ENCODE measurements at places on chromosomes 1 and 21.

GRCh38 chr1:47617381-47618221 is 179.8 kb downstream of the FOXD2 start:
- DNase-seq = no peak

DNA sequence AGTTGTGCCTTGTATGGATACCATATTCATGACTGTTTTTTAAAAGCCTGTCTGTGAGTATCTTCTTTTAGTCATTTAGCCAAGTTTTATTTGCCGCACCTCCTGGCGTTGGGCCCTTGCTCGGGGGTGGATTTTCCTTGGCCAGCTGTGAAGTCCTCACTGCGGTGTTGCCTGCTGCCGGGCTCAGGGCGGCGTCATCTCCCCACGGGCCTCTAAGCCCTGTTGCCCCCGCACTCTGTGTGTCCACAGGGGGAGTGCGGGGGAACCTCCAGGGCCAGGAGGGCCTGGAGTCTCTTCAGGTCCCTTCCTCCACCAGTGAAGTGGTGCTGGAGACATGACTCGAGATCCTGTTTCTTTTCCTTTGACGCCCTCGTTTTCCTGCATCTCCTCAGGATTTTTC is 65.8 kb upstream of the DIP2A start:
- no peak for DNase-seq

DNA sequence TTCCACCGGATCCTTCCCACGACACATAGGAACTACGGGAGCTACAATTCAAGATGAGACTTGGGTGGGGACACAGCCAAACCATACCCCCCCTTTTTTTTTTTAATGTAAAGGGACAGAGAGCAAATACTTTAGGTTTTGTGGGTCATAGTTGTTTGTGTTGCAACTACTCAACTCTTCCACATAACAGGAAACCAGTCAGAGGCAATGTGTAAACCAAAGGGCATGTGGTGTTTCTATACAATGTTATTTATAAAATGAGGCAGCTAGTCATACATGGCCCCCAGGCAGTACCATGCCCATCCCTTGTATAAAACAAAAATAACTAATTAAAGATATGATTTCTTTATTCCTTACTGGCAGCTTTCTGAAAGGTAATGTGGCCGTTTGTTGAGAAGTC is 845.4 kb upstream of the ADAMTS5 start:
- no peak for DNase-seq

DNA sequence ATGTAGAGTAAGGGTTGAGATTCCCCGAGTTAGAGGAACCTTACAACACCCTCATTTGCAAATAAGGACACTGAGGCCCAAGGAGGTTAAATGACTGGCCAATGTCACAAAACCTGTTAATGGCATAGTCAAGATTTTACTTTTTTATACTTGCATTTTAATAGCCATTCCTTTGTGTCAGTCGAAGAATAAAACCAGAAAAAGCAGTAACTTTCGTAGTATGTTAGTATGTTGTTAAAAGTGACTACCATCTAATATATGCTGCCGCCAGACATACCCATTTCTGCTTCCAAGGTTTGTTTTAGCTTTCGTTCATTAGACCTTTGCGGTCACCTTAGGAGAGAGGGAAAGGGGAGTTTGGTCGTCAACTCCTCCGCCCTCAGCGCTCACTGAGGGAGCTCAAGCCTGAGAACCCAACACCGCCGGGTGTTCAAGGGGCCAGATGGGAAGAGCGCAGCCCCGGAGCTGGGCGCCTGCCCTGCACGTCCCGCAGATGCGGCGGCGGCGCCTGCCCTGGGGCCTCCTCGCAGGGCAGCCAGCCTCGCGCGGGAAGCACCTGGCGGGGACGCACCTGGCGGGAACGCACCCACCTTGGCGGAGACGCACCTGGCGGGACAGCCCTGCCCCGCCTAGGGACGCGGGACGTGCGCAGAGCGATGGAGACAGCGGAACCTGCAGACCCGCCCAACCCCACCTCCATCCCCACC is 466 bp downstream of the VPS26C start:
- DNase-seq = no peak

GRCh38 chr1:7491818-7492173 is 279.3 kb upstream of the VAMP3 start:
- DNase-seq = no peak

GRCh38 chr1:172770071-172770470 is 111.2 kb downstream of the FASLG start:
- no peak for DNase-seq

DNA sequence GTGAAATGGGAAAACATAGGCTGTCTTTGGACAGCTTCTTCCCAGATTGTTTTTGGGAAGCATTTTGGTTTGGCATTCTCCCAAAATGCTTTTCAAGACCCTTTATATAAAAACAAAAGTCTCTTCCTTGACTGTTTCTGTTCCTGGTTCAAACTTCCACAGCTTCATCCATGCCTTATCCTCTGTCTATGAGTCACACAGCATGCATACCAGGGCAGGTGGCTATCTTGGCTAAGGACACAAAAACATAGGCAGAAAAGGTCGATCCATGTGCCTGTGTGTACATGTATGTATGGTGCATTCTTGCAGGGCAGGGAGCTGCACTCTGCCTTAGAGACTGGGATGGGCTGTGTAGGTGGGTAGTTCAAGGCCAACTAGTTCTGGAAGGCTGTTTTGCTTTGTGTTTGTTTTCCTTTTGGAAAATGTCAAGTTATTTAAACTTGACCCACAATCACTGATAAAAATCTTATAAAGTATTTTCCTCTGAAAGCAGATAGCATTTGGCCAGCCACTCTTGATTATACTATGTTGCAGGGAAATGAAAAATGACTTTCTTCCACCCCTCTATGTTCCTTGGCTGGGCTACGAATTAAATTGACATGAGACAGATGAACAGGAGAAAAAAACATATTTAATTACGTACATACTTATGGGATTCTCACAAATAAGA is 437.0 kb downstream of the SIPA1L2 start:
- DNase-seq = no peak

- DNase-seq = no peak
These were observed 706.7 kb upstream of the ADAMTS5 start for GRCh38 chr21:27673581-27673980.

DNA sequence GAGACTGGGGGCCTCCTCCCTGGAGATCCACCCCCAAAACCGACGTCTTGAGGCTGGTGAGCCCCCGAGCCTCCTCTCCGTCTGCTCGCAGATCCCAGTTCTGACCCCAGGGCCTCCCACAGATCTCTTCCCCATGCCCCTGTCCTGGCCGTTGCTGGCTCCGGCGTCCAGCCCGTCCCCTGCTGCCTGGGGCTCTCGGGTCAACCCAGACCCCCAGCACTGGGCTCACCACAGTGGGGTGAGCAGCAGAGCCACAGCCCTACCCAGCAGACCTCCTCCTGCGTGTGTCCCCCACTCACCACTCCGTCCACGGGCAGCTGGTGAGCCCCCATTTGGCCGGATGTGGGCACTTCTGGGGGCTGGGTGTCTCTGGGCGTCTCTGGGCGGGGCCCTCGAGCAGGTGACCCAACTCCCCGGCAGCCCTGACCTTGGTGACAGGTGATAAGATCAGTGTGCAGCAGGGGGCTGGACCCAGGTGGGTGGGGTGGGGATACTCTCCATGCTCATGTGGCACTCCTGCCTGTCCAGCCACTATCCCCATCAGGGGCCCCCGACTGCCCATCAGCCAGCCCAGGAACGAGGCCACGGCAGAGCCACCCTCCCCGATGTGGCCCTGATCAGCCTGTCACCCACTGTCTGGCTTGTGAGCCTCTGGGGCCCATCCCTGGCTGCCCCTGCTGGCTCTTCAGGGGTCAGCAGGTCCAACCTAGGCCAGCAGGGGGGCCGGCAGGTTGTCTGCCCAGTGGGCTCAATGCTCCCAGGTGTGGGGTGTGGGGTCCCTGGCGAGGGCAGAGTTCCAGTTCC is 709 bp downstream of the TNFRSF14 start:
- DNase-seq = no peak
